Stimulated activated CD8-positive, alpha-beta memory T cell treated with anti-CD3 and anti-CD28 coated beads, Interleukin-15, amount 100 ng/mL, for 48 hours (primary cell): ENCODE measurements at places on chromosomes 7 and 10.

GRCh38 chr7:134925766-134926165 lies 60.5 kb upstream of the AGBL3 start:
- no peak for DNase-seq

- DNase-seq: no peak
Measured at GRCh38 chr7:34025600-34025999, 120.3 kb downstream of the BMPER start.

GRCh38 chr10:97687785-97688781 lies 1.0 kb upstream of the AVPI1 start:
- no peak for DNase-seq

DNA sequence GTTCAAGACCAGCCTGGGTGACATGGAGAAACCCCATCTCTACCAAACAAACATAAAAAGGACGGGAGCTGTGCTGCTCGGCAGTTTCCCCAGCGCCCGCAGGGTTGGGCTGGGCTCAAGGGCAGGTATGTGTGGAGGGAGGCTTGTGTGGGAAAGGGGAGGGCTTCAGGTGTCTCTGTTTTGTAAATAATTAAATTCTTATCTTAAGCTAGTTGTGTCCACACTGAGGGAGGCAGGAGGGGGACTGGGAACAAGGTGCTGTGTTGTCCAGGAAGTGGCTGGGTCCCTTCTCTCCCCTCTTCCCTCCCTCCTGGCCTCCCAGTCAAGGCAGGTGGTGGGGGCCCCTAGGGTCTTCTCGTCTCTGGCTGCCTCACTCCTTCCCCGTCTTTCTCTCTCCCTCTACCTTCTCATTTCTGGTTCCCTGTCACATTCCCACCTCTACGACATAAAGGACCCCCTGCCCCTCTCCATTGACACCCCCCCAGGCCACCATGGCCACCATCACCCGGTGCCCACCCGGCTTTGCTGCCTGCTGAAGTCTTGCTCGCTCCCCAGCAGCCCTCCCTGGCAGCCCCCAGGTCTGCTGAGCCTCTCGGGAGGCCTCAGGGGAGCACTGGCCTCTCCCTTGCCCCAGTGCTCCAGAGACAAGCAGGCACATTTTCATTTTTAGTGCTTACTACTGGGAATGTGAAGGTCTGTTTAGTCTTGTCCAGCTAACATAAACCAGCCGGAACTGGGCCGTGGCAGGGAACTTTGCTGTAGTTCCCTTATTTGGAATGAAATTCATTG lies 19.3 kb downstream of the NEURL1 start:
- no peak for DNase-seq

- no peak for DNase-seq
Measured at GRCh38 chr10:104928734-104929133, 287.6 kb downstream of the SORCS3 start.

GRCh38 chr7:141441837-141442627 lies 109.2 kb upstream of the AGK start:
- DNase-seq: no peak

DNA sequence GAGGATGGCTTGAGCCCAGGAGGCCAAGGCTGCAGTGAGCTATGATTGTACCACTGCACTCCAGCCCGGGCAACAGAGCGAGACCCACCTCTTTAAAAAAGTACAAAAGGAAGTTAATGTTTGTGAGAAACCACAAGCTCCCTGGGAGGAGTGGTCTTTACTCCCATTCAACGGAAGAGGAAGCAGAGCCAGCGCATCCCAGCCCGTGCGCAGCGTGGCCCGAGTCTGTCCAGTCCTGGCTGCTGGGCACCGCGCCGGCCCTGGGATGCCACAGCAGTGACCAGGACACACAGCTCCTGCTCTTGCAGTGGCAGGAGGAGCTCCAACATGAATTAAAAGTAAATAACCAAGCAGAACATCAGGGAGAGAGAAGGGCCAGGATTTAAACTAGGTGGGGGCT lies 68.4 kb downstream of the ELFN1 start:
- no peak for DNase-seq
